Hematopoietic multipotent progenitor cell treated with erythropoietin and hydrocortisone succinate and interleukin-3 and kit ligand, for 8 days (in vitro differentiated cells): ENCODE measurements at places on chromosomes 13 and 19.

DNA sequence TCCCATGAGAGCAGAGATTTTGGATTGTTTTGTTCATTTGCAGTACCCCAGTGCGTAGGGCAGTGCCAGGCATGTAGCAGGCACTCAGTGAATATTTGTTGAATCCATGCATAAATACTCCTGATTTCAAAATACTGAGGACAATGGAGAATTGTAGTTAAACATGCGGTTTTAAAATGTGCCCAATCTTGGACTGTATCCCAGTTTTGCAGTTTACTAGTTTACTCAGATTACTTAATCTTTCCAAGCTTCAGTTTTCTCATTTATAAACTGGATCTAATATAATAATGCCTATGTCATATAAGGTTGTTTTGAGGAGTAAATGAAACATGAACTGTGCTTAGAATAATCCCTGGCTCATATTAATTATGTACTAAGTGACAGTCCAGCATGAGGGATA is 39.0 kb downstream of the RCBTB2 start:
- no peak for DNase-seq

- DNase-seq = no peak
These were observed 962 bp upstream of the TPRX1 start for GRCh38 chr19:47805313-47805712.

- no peak for DNase-seq
These were observed 175.4 kb downstream of the KLF12 start for GRCh38 chr13:73958657-73959397.

- no peak for DNase-seq
These were observed 27.4 kb downstream of the ARHGEF7 start for GRCh38 chr13:111142472-111142871.

- DNase-seq = no peak
These were observed 7.9 kb downstream of the HPN start for GRCh38 chr19:35049456-35049855.

- DNase-seq = peak; percentile 54
These were observed 24.2 kb downstream of the MIPEP start for GRCh38 chr13:23865026-23865425.

- no peak for DNase-seq
These were observed 17.3 kb downstream of the SBK2 start for GRCh38 chr19:55519451-55520311.
